ENCODE measurements at places on chromosomes 16 and 17. TPM values are rescaled to one million over a fixed set of nuclear protein-coding genes. Genes with fewer than 3 reads are reported as not detected.

GRCh38 chr17:72600934-72601333 lies 480.1 kb downstream of the SOX9 start:
- DNase-seq: no peak

- DNase-seq: peak; percentile 32
Measured at GRCh38 chr16:82584553-82585152, 42.1 kb upstream of the CDH13 start.

Gene KRT32
- not detected for total RNA-seq

GRCh38 chr16:50213939-50214519 lies 52.3 kb upstream of the ADCY7 start:
- no peak for DNase-seq

DNA sequence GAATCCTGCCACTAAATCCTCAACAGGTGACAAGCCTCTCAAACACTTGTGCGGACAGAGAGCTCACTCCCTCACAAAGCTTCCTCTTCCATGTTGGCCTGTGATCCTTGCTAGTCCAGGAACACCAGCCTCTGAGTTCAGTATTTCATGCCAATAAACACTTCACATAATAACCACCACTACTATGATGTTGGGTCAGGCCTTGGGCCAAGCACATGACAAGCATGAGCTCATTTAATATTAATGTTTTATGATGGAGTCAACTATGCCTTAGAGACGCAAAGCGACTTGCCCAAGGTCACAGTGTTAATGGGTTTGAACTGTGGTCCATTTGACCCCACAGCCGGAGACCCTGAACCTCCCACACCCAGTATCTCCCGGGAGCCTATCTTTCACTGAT lies 129.1 kb downstream of the GAS7 start:
- DNase-seq: no peak

- DNase-seq: no peak
Measured at GRCh38 chr17:46732754-46733398, 85.6 kb downstream of the WNT3 start.

- no peak for DNase-seq
Measured at GRCh38 chr16:56246051-56246817, 54.9 kb downstream of the GNAO1 start.

Gene TPPP3
- total RNA-seq: 1.4 TPM

Gene MAF
- 70.3 TPM for total RNA-seq

DNA sequence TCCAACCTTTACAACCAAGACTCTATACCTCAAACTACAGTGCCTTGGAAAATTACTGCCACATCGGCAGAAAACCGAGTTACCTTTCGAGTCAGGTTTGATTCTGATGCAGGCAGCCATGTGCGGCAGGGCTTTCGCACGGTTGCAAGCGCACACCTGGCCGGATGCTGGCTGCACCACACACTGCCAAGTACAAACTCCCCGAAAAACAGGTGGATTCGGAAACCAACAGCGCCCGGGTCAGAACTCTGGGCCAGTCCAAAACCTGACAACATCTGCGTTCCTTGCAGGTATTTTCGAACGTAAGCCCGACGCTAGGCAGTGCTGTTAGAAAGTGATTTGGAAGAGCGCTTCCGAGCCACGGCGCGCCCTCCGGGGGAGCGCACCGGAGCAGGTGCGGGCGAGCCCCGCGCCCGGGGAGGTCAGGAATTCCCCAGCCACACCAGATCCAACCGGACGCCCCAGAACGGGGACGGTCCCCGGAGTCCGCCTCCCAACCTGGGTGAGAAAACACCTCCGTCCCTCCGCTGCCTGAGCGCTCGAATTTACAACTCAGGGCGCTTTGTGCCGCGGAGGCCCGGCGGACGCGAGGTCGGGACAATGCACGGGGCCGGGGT lies 1.2 kb downstream of the USP7 start:
- no peak for DNase-seq

DNA sequence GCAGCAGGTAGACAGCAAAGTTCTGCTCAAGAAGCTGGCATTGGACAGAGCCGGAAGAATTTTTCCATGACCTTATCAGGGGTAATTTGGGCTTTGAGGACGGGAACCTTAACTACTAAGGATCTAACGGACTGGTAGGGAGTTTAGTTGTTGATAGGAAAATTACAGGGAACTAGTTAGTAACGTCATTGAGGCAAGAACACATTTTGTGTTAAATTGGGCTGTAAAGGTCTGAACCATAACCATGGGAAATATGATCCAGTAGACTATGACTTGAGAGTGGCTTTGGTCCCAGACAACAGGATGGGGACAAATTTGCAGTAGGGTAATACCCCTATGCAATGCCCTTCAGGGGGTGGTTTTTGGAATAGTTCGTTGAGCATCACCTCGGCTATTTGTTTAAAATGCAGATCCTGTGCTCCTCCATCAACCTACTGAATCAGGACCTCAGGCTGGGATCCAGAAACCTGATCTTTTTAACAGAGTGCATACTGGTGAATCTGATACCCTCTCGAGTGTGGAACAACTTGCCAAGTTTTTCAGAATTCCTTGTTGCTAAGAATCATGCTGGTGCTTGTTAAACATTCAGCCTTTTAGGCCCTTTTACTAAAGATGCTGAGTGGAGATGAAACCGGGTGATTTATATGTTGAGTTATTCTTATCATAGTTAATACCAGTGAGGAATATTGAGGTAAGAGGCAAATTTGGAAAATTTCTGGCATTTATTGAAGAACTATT lies 255.1 kb downstream of the MAP2K6 start:
- no peak for DNase-seq

DNA sequence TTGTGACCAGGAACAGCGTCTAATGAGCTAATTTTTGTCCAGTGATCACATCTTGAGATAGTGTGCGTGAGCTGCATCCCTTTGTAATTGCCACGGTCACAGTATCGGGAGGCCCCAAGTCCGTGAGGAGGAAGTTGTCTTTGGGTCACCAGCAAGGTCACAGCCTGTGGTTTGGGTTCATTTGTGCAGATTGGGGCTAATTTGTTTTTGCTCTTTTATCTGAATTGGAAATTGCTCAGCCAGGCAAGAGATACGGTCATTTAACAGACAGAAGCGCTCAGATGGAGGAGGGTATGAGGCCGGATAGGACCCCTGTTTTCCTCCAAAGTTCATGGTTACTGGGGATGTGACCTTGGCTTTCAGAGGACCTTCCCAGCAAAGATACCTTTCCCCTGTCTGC lies 174.1 kb downstream of the SNX29 start:
- no peak for DNase-seq
